ENCODE measurements at places on chromosomes 2 and 18.

DNA sequence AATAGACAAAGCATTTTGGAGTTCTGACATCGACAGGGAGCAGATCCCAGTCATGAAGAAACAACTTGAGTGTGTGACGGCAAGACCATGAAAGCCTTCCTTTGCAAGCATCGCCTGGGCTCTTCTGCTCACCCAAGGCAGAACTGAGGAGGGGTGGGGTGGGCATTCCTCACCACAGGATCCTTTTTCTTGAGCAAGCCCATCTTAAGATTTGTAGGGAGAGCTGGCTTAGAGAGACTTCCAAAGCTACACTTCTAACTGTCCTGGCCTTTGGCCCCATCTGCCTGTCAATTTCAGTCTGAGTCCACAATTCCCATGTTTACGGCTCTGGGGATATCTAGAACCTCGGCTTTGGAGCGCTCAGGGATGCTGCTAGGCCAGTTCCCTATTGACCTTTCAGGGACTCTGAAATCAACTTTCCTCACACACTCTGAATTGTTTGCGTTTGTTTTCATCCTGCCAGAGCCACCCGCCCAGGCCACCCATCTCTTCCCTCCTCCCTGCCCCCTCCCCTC, 3.7 kb downstream of the KLHL14 start:
- DNase-seq: no peak

GRCh38 chr2:239569401-239570090, 168.7 kb upstream of the HDAC4 start:
- no peak for DNase-seq

DNA sequence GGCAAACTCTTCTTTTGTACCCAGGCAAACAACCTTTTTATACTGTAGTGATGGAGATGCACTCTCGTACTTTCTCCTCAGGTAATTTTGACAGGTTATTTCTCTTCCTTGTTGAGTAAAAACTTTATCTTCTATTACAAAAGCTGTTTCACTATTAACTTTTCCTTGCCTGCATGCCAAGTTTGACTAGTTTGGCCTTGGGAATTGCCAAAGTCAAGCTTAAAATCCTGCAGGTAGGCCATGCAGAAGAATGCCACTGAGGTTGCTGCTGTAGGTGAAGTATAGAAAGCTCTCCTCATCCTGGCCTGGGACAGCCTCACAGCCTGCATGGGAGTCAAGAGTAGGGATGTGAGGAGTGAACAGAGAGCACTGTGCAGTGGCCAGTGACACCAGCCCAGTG, 1293.5 kb upstream of the CHAC2 start:
- DNase-seq: no peak

DNA sequence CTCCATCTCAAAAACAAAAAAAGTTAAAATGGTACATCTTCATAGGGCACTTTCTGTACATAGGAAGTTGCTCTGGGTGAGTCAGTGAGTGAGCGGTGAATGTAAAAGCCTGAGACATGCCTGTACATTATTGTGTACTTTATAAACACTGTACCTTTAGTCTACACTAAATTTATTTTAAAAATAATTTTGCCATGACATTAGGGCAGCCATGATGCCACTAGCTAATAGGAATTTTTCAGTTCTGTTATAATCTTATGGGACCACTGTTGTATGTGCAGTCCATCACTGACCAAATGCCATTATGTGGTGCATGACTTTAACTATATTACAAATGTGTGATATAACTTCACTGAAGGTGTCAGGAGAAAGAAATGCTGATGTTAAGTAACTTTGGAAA, 11.0 kb upstream of the TXNDC2 start:
- DNase-seq: no peak

GRCh38 chr2:149877913-149878312, 290.3 kb upstream of the MMADHC start:
- DNase-seq: no peak

All from inflammatory macrophage treated with lipopolysaccharide for 1 hour (primary cell).